ENCODE measurements at places on chromosomes 3 and 15. TPM values are rescaled to one million over a fixed set of nuclear protein-coding genes. Genes with fewer than 3 reads are reported as not detected.

Gene SLC22A14
- total RNA-seq, result not detected

DNA sequence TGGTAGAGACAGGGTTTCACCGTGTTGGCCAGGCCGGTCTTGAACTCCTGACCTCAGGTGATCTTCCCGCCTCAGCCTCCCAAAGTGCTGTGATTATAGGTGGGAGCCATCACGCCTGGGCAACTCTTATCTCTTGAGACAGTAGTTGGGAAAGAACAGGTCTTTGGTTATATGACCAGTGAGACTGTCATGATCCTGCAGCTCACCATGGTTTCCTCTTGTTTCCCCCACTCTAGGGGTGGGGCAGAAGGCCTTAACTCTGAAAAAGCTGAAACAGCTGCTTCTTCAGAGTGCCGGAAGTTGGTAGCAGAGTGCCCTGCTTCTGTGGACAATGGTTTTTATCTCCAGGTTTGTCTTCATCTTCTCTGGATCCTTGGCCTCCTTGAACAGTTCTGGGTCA is 4.7 kb upstream of the TYRO3 start:
- DNase-seq, result no peak

DNA sequence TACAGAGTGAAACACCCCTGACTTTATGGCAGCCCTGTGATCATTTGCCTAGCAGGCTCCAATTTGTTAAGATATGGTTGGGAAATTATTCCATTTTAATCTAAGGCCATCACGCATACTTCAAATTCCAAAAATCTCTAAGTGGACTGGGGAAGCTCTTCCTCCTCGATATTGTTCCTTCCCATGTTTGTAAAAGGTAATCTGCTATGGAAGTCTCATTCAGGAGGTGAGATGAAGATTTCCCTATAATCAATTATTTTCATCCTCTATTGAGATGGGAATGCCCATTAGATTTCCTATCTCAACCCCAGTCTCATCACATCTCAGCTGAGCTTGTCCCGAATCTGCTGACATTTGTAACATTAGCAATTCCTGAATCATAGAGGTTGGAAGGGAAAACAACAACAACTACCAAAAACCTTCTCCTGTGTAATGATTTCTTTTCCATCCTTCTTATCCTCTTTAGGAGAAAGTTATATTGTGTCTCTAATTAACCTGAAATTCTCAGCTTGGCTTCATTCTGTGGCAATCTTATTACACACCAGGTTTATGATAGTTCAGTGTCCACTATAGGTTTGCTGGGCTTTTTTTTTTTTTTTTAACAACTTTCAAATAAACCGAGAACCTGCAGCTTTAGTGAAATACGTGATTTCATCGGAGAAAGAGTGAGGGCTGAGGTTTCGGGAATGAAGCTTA is 2.2 kb upstream of the NR2F2 start:
- DNase-seq, result no peak

Gene FAM219B
- total RNA-seq, result 73.7 TPM

GRCh38 chr3:51929420-51930003 is 12.2 kb downstream of the RRP9 start:
- DNase-seq, result no peak

- DNase-seq, result no peak
These were observed 10.3 kb downstream of the FOXP1 start for GRCh38 chr3:71573181-71573580.

DNA sequence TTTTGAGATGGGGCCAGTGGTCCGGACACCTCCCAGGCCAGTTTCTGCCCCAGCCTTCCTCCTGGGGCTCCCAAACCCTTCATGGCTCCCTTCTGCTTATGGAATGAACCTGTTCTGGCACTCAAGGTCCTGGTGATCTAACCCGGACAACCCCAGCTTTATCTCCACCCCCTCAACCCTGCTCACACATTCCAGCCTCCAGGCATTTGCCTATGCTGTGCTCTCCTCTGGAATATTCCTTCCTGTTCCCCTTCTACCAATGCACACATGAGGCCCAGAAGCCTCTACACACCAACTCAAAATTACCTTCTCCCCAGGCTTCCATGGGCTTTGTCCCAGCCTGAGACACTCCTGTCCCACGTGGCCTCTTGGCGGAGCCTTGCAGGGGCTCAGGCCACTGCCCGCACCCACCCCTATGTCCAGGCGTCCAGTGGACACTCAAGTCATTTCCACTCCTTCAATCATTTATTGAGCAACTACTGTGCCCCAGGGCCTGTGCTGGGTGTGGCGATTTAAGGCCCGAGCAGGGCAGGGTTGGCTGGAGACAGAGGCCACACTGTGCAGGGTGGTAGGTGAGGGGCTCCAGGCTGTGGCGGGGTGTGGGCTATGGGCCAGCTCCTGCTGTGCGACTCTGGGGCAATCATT is 18.8 kb downstream of the PLXND1 start:
- DNase-seq, result no peak

GRCh38 chr3:87006844-87007439 is 16.0 kb upstream of the VGLL3 start:
- DNase-seq, result no peak

GRCh38 chr3:15520804-15521572 is 518 bp downstream of the COLQ start:
- DNase-seq, result no peak

Measured in adrenal gland (tissue), 19 donors.